ENCODE measurements at places on chromosomes 4 and X.

GRCh38 chrX:7711167-7711566 lies 131.8 kb upstream of the VCX start:
- no peak for DNase-seq

DNA sequence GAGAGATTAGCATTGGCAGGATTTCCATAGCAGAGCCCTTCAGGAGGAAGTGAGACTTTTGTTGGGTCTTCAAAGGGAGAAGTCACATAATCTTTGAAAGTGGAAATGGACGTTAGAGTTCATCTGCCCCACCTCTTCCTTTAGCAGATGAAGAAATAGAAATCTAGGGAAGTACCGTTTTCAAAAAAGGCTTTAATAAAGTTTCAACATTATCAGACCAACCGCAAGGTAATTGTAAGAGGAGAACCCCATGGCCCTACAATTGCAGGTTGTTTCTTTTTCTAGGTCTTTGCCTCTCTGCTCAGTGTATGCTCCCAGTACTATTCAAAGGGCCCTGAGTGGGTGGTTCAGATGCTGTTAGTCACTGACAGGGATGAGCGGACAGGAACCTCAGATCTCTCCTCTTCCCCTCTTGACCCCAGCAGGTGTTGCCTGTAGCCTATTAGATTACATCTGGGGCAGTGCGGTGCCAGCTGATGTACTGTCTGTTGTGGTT lies 48.6 kb upstream of the AP1S2 start:
- no peak for DNase-seq

DNA sequence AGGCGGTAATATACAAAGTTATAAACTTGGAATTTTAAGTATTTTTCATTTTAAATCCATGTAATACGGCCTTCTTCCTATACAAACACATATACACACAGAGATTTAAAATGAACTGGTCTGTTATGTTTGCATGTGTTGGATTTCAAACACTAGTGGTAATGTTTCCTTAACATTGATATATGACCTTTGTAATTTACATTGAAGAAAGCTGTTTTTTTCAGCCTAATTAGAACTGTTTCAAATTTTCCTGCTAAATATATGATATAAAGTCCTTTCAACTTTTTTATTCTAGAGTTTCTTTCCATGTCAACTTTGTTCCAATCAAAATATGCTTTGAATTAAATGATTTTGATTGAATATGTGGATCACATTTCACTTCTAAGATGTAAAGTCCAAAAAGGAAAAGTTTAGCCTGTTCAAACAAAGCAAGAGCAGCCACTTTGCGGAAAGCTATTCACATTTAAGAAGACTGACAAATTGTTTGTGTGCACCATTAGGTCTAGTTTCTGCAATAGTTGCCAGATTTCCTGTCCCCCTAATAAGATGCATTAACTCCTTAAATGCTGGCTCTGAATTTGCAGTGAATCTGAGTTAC lies 226.0 kb upstream of the MAB21L2 start:
- no peak for DNase-seq

GRCh38 chr4:173464481-173464880 lies 65.5 kb downstream of the HAND2 start:
- no peak for DNase-seq

DNA sequence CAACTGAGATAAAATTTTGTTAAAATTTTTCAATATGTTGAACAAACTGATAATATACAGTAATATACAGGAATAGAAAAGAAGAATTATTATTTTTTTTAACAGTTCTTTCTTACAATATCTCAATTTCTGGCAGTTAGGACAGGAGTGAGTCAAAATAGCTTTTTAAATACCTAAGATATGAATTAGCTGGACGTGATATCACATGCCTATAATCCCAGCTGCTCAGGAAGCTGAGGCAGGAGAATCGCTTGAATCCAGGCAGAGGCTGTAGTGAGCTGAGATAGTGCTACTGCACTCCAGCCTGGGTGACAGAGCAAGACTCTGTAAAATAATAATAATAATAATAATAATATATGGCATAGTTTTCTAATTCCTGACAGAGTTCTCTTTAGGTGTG lies 1039.3 kb downstream of the STPG2 start:
- no peak for DNase-seq

GRCh38 chr4:75639124-75639695 lies 8.9 kb upstream of the CDKL2 start:
- DNase-seq: no peak

- no peak for DNase-seq
Measured at GRCh38 chr4:159366966-159367780, 264.3 kb downstream of the RAPGEF2 start.

- no peak for DNase-seq
Measured at GRCh38 chrX:51487960-51488267, 8.5 kb downstream of the NUDT11 start.

GRCh38 chrX:1813809-1814208 lies 198.9 kb downstream of the ASMT start:
- DNase-seq: no peak

DNA sequence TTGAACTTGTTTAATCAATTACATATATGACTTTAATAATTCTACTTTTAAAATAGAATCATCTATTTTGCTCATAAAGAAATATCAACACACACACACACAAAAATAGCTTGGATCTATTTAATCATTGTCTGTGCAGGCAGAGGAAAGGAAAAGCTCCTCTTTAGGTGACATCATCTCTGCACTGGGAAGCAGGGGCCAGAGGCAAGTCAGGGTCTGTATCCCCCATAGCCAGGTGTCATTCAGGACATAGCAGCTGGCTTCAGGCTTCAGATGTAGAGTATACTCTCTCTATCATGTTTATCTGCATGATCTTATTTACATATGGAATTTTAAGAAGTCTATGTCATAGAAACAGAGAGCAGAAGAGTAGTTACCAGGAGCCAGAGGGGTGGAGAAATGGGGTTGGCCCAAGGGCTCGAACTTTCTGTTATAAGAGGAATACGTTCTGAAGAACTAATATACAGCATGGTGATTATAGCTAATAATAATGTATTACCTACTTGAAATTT lies 110.4 kb upstream of the LDB2 start:
- no peak for DNase-seq

DNA sequence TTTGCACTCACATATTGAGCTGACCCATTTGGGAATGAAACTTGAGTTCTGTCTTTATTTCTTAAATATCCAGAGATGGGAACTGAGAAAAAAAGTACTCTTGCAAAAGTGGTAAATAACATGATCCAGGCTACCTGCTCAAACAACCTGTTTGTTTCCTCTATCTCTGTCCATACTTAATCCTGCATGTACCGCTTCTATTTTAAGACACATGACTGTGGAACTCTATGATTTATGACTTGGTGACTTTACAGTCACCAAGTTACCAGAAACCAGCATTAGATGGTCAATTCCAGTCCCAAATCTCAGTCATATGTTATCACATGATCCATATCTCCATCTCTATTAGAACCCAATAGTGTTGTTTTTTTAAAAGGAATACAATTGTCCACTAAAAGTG lies 606.7 kb downstream of the EPHA5 start:
- no peak for DNase-seq

DNA sequence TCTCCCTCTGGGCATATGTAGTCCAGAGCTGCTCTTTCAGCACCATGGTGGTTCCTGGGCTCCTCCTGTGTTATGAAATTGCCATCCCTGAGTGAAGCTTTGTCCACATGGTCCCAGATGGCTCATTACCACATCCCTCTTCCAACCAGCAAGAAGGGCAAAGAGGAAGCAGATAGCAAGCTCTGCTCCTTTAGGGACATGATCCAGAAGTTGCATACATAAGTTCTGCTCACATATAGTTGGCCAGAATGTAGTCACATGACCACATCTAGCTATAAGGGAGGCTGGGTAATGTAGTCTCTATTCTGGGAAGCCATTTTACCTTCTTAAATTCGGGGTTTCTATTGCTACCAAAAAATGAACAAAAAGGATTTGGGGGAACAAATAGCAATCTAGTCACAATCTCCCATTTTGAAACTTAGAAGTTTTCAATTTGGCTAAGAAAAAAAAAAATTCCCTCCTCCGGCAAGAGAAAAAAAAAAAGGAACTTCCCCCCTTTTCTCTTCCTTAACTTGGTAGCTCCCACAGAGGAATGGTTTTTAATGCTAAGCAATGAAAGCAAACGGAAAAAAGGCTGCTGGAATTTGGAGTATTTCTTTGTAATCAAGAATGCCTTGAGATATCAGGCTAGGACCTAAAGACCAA lies 88.2 kb upstream of the USP9X start:
- DNase-seq: no peak

GRCh38 chrX:65610481-65610880 lies 57.0 kb upstream of the MSN start:
- DNase-seq: no peak

- DNase-seq: no peak
Measured at GRCh38 chr4:16186986-16187385, 39.3 kb downstream of the TAPT1 start.

DNA sequence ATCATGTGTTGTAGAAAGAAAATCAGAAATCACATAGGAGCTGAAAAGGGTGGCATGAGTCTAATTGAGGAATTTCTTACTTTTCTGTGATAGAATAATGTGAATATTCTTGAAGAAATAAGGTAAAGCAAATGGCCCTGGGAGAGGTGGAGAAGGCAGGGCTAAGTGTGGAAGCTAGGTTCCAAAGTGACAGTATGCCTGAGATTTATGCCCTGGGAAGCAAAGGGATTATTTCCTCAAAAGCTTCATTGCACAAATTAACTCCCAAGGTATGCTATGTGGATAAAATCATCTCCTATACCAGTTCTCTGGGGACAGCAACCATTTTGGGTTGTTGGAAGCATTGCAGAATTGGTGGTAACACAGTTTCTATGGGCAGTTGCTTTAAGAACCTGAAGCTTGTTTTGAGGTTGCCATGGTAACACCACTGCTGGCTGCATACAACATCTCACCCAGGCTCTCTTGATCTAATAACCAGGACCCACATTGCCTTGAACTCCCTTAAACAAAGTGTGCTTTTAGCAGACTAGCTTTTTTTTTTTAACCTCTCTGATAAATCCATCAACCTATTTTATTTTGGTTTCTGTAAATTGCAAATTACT lies 21.0 kb downstream of the MAOA start:
- DNase-seq: no peak

DNA sequence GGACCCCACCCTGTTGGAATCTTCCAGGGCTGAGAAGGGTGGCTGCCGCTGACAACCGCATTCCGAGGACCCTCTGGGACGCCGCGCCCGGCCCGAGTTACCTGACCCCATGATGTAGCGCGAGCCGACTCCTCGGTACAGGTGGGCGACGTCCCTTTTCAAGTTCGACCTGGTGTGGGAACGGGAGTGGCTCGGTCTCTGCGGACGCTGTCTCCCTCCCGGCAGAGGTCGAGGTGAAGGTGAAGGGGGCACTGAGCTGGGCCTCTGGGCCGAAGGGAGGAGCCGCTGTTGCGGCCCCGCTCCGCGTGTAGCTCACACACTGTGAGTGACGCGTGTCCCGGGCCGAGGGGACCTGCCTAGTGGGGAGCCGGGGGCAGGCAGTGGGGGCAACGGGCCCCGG lies 4.5 kb downstream of the GTPBP6 start:
- no peak for DNase-seq

DNA sequence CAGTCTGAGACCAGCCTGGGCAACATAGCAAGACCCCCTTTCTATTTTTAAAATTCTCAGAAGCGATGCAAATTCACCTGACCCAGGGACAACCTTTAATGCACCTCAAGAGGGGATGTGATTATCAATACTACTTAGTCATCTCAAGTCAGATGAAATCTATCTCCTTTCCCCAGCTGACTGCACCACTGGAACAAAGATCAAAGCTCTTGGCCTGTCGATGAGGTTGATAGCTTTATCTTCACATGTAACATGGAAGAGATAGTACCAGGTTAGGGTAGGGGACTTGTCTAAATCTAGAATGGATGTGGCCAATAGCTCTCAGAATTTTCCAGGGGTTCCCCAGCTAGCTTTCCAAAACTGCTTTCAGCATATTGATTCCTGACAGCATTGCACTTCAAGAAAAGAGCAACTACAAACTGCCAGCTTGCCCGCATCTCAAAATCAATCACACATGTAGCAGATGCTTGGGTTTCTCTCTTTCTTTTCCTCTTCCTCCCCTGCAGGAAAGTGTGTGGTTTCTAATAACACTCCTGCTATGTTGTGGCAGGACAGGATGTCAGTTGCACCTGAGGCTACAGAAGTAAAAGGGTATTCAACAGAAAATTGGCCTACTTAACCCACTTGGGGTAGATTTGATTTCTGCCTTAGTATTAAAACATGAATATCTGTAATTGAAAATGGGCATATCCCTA lies 12.2 kb upstream of the TMEM164 start:
- DNase-seq: no peak

GRCh38 chr4:74531963-74532794 lies 87.2 kb downstream of the AREG start:
- no peak for DNase-seq

GRCh38 chr4:96326846-96327245 lies 487.0 kb downstream of the PDHA2 start:
- no peak for DNase-seq

- no peak for DNase-seq
Measured at GRCh38 chr4:105274504-105274903, 127.8 kb downstream of the TET2 start.

- no peak for DNase-seq
Measured at GRCh38 chr4:170336238-170336775, 246.6 kb upstream of the AADAT start.

- no peak for DNase-seq
Measured at GRCh38 chr4:46993075-46994006, at the start of gene GABRA4. TSS of gene GABRA4 (minus strand) at chr4:46993581. CDS start at chr4:46993424, 157 bp downstream.

GRCh38 chrX:155893521-155893920 lies 12.4 kb downstream of the VAMP7 start:
- DNase-seq: no peak

DNA sequence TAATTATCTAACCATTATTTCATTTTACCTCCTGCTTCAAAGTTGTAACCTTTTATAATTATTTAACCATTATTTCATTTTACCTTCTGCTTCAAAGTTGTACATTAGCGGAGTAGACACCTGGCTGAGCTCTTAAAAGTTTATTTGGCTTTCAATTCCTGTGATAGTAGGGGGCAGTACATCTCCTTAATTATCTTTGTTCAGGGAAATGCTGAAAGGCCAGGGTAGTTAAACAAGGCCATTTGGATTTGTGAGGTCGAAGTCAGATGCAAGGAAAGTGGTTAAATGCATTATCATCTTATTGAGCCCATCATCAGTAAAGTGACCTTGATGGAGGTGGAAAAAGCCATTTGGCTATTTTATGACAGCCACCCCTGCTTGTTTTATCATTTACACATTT lies 210.6 kb downstream of the TENM3 start:
- DNase-seq: no peak

GRCh38 chr4:168119890-168120289 lies 27.6 kb downstream of the ANXA10 start:
- no peak for DNase-seq

- DNase-seq: no peak
Measured at GRCh38 chr4:175560604-175561003, 251.5 kb downstream of the GPM6A start.

GRCh38 chr4:156499684-156500083 lies 471.9 kb downstream of the PDGFC start:
- DNase-seq: no peak

GRCh38 chrX:3257471-3257870 lies 89.0 kb downstream of the MXRA5 start:
- DNase-seq: no peak

Data from omental fat pad (tissue), 4 donors.